ENCODE measurements at places on chromosomes 7 and 10.

DNA sequence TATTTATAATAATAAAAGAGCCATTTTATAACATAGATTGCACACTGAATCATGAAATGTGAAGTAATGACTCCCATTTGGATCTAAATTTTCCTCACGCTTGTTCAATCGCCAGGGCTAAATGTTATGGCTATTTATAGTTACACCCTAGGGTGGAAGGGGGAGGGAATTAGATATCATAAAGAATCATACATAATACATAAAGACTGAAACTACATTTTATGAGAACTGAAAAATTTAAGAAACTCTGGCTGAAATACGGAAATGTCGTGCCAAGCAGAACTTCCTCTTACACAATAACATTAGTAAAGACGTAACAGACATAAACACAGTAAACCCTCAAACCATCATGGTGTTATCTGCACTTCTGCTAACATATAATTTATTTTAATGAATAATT is 327.5 kb upstream of the PHF14 start:
- DNase-seq: no peak

DNA sequence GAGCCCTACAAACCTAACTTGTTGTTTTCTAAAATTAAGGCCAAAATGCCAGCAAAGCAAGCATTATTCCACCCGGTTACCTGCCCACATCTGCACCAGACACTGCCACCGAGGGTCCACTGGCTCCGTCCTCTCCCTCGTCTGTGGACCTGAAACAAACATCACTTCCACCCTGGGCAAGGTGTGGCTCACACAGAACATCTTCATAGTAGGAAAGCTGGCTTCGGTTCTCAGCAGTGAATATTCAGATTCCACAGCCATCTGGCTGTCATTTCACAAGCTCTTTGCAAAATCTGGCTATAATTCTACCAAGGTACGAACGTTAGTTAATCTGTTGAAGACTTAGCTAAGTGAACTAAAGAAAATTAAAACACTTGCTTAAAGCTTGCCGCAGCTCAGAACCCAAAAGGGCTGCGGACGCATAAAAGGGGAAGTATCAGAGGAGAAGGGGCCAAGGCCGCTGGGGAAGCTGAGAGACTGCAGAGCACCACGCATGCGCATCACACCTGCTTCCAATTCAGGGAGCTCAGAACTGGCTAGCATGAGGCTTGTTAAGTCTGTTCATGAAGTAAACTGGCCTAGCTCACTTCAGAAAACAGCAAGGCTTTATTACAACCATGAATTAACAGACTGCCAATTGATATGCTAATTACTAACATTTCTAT is 46.1 kb downstream of the PTPRN2 start:
- DNase-seq: no peak

GRCh38 chr10:114042895-114043531 is 653 bp upstream of the ADRB1 start:
- no peak for DNase-seq

- DNase-seq: no peak
These were observed 15.9 kb downstream of the NT5C2 start for GRCh38 chr10:103177123-103177522.

DNA sequence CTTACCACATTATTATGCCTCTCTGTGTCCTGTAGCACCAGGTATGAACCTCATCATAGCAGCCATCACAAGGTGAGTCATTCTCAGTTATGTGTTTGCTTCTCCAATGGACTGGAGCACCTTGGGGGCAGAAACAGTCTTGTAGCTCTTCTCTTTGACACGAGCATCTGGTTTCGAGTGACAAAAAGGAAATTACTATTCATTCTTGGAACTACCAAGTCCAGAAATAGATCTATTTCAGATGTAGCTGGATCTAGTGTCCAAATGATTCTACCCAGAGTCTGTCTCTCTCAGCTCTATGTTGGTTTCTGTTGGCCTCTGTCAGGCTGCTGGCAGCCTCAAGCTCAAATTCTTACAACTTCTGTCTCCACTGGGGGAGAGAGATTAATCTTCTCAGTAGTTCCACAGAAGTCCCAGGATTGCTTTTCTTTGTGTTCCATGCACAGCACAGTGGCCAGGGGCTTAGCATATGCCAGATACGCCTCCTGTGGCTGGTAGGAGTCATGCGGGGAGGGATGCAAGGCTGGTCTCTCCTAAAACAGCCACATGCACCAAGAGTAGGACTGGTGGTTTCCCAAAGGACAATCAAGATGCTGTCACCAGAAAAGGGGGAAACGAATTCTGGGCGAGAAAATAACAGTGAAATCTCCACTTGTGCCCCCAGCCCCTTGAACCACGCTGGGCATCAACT is 37.2 kb upstream of the PAPSS2 start:
- DNase-seq: no peak

All from COR-L47 (cell line).